ENCODE measurements at places on chromosomes 4 and X.

DNA sequence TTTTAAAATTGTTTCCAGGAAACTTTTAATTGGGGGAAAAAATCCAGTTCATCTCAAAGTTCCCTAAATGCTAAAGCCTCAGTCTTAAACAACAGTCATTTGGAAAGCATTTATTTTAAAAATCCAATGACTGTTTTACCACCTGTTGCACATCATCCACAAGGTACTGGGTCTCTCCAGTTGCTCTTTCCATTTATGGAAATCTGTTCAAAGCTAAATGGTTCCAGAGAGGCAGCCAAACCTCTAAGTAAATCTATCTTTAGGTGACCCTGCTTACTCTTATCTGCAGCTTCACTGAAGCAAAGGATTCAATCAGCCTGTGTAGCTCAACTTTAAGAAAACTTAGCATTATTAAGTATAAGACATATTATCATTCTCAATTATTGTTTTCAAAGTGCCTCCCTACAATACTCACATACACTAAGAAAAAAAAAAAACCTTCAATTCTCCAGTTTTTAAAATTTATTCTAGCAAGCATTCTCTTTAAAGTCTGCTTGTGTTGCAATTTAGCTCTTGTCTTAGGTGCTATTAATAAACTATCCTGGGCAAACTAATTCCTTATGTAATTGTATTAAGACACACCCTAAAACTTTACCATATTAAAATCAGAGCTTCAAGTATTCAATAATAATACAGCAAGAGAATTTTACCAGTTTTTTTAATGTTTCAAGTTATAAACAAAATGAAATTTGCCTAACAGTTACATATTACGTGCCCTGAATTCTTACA, 60.6 kb downstream of the NOCT start:
- no peak for DNase-seq

DNA sequence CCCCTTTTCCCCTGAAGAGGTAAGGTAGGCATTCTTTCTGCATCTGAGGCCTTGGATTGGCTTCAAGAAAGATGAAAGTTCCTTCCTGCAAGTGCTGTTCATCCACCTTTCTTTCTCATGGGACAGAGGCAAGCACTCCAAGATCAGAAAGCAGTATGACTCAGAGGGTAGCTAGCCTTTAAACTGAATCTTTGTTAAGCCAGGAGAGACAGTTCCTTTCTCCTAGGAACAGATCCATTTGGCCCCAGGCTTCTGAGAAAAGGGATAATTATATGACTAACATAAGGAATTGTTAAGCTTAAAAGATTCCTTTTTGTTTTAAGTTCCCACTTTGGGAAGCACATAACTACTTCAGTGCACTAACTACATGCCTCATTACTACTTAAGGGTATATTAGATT, 192.0 kb downstream of the PPP3CA start:
- no peak for DNase-seq

DNA sequence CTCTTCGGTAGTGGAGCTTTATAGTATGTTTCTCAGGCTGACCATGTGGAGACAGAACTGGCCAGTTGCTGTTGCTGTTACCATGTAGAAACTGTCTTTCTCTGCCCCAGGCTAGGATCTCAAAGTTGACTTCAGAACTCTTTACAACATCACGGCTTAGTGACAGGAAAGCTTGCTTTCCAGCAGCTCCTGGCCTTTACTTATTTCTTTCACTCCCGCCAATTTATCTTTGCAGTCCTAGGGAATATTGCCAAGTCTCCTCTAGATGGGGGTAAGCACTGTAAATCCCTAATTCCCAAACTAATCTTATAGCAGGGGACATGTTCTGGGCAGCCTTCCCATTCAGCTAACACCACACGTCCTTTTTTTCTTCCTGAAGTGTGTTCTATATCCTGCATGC, 631.6 kb downstream of the SPRY1 start:
- no peak for DNase-seq

- DNase-seq, result no peak
Measured at GRCh38 chr4:25817059-25817681, 45.6 kb downstream of the SEL1L3 start.

- no peak for DNase-seq
Measured at GRCh38 chrX:128975745-128976144, 547.5 kb downstream of the SMARCA1 start.
